ENCODE measurements at places on chromosomes 12 and 14.
A peak's percentile ranks its signal among the peaks of the same experiment; 100 is the strongest.

- no peak for DNase-seq
Observed at GRCh38 chr12:124685689-124686369, 118.4 kb upstream of the NCOR2 start.

- no peak for DNase-seq
Observed at GRCh38 chr14:95258754-95259593, 60.7 kb downstream of the CLMN start.

GRCh38 chr14:24273422-24273998, 2.1 kb upstream of the RABGGTA start:
- no peak for DNase-seq

- no peak for DNase-seq
Observed at GRCh38 chr14:63928744-63929174, 76.0 kb downstream of the SYNE2 start.

DNA sequence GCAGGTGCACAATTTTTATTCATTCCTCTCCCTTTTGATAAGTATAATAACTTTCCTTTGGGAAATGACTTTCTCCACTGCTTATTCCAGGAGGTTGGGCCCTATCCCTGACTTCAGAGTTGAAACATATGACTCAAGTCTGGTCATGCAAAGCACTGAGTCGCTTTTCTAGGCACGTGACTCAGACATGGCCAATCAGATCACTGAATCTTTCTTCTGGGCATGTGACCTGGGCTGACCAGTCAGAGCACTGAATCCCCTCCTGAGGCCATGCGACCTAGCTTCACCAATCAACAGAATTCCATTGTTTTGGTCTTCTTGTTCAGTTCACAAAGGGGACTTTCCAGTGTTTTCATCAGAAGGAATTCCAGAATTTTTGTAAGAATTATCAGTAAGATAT, 377.1 kb upstream of the KITLG start:
- DNase-seq, result no peak

GRCh38 chr14:39050389-39050788, 52.6 kb downstream of the SEC23A start:
- no peak for DNase-seq

GRCh38 chr14:96180043-96180874, 24.4 kb upstream of the BDKRB2 start:
- no peak for DNase-seq

DNA sequence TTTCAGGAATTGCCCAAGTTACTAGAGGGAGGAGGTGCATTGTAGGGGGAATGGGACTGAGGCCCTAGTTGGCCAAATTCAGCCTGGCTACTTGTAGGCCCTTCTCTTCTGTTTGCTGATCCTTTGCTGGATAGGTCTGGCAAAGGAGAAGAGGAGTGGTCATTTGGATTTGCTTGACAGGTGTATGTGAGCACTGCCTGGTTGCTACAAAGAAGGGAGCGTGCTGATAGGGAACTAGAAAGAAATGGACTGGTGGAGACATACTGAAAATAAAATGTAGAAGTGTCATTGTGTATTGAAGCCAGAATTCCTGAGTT, 3.6 kb downstream of the PSMA6 start:
- DNase-seq, result no peak

GRCh38 chr12:2667716-2668440, 126.9 kb upstream of the FKBP4 start:
- no peak for DNase-seq

- DNase-seq, result no peak
Observed at GRCh38 chr12:72677139-72677538, 405.0 kb downstream of the TRHDE start.

- DNase-seq, result no peak
Observed at GRCh38 chr12:56146492-56147460, 5.6 kb upstream of the MYL6B start.

DNA sequence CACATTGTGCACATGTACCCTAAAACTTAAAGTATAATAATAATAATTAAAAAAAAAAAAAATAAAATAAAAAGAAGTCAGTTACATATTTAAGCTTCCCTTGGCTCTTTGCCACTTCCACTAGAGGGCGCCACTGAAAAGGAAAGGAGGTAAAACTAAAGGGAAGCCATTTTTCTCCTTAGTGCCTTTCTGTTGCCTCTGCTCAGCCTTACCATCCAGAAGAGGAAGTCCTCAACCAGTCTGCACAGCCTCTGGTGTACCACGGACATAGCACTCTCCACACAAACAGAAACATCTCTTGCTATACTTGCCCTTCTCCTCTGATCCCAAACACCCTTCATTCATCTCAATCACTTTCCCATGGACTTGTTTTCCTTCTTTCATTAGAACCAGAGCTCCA, 169.0 kb upstream of the EEA1 start:
- peak; percentile 25 for DNase-seq

GRCh38 chr12:55720071-55720564, at the start of gene RDH5:
Gene RDH5 (plus strand): TSS chr12:55720393. CDS start chr12:55721185, 792 bp downstream.
- DNase-seq, result no peak

GRCh38 chr12:52879394-52880351, 25.2 kb downstream of the KRT8 start:
- peak; percentile 37 for DNase-seq

DNA sequence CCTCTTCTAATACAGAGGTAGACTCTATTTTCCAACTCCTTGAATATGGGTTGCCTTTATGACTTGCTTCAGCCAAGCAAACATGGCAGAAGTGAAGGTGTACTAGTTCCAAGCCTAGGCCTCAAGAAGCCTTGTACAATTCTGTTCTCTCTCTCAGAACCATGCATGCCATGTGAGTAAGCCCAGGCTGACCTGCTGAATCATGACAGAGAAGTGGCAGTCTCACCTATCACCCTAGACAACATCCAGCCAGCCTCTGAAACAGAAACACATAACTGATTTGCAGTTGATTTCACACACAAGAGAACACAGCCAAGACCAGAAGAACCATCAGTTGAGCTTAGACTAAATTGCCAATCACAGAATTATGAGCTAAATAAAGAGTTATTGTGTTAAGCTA, 157.2 kb downstream of the GARIN6 start:
- DNase-seq, result no peak

DNA sequence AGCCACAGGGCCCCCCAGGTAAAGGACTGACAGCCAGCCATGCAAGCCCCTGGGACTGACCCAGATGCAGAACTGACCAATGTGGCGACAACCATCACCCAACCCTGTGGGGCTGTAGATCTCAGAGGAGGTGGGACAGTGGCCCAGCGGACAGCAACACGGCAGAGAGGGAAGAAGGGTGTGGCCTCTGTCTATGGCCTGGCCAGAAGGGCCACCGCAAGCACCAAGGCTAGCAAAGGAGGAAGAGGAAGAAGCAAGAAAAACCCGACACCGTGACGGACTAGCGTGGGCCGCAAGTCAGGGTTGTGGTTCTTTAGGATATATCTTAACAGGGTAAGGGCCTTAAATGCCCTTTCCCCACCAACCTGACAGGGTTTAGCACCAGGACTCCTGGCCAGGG, 71.2 kb downstream of the ITPK1 start:
- DNase-seq, result no peak

GRCh38 chr14:69398818-69399210, 322 bp downstream of the SLC39A9 start:
- peak; percentile 28 for DNase-seq

DNA sequence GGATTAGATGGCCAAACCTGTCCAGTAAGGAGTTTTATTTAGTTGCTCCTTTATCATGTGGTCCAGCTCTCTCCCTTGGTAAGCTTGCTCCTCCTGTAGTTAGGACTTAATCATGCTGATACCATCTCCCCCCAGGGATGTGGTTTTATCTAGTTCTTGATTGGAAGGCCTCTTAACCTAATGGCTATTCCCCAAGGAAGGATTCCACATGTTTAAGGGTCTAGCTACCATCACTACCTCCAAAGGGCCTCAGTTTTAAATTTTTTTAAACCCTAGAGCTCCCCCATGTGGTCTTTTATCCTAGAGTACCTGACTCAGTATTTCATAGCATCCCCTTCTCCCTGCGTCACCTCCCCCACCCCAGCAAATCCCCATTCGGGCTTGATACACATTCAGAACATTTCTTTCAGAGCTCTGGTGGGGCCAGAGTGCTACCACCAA, 22.5 kb downstream of the MAP3K12 start:
- no peak for DNase-seq

GRCh38 chr12:4246116-4246515, 27.4 kb upstream of the CCND2 start:
- no peak for DNase-seq

DNA sequence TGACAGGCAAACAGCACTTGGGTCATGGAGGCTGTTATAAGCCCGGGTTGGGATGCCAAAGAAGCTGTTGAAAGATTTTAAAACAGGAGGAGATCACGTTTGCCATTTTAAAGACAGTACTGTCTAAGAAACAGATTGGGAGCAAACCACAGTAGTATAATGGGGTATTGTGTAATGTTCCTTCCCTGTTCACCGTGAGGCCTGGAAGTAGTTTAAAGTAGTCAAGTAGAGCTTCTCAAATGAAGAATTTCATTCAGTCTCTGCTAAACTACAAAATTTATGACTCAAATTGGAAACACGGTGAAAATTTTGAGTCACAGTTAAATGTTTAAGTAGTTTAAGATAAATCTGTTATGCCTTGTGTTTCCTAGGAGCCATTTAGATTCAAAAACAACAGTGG, 35.8 kb downstream of the ATP2A2 start:
- DNase-seq, result no peak

GRCh38 chr14:22419620-22420019, 169.4 kb downstream of the DAD1 start:
- DNase-seq, result no peak

DNA sequence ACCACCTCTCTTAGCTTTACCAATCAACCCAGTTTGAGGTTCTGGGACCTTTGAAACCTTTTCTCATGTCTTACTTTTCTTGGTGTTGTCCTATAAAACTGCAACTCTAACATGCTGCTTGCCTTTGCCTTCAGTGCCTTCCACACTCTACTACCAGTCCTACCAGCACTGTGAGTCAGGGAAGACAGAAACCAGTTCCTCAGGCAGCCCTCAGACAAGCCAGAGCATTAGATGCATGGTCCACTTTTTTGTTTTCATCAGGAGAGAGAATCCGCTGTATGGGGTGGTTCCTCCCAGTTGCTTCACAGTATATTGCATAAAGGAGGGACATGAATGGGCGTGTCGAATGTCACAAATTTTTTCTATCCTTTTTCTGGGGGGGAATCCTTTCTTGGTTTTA, 17.3 kb upstream of the KLRB1 start:
- DNase-seq, result no peak

DNA sequence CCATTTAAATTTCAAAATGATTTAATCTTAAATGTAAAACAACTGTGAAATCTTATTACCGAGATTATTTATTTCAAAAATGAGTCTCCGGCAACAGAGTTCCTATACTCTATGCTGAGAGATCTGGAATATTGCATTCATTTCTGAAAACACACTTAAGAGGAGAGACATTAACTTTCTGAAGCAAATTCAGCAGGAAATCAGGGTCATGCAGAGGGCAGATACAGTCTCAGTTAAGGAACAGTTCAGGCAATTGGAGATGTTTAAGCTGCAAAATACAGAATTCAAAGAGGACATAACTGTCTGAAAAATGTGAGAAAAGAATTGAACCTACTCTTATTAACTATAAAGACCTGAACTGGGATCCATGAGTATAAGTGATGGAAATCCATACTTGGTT, 320.7 kb downstream of the PAWR start:
- DNase-seq, result no peak

DNA sequence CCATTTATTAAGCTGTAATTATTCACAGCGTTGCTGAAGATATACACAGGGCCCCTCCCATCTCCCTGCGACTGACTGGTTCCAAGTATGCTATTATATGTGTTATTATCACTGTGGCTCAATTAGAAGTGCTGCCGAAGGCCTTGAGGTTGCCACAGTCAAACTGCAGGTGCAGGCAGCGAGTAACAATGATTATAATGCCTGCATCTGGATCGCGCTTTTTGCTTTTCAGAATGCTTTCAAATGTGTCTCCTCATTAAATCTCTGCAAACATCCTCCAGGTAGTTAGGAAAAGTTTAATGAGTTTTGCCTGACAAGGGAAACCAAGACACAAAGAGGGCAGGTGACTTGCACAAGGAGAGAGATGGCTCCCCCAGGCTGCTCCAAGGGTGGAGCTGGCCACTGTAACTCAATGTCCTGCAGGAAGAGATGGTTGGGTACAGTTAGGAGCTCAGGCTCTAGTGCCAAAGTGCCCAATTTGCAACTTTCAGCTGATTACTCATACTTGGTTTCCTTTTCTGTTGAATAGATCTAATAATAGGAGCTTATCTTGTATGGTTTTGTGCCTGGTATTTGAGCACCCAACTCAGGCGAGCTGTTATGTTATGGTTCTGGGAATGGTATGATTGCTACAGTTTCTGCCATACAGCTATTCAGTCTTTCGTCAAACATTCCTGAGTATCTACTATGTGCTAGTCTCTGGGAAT, 1.7 kb upstream of the SYNE3 start:
- DNase-seq, result no peak

GRCh38 chr12:27303139-27304111, 29.2 kb upstream of the BMAL2 start:
- no peak for DNase-seq

DNA sequence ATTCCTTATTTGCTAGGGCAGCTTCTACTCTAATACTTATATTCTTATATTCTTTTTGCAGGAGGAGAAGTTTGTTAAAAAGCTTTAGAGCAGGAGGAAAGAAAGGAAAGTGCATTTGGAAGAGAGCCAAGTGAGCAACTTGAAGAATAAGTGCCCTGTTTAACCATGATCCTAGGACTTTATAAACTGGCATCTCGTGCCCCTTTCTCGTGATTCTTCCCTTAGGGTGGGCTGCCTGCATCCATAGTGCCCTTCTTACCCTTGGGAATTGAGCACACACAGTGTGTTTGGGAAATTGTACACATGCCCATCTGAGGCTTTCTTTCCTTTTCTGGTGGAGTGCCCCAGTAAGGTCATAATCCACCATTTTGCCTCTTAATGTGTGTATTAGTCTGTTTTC, 141.9 kb downstream of the NUBPL start:
- DNase-seq, result no peak

DNA sequence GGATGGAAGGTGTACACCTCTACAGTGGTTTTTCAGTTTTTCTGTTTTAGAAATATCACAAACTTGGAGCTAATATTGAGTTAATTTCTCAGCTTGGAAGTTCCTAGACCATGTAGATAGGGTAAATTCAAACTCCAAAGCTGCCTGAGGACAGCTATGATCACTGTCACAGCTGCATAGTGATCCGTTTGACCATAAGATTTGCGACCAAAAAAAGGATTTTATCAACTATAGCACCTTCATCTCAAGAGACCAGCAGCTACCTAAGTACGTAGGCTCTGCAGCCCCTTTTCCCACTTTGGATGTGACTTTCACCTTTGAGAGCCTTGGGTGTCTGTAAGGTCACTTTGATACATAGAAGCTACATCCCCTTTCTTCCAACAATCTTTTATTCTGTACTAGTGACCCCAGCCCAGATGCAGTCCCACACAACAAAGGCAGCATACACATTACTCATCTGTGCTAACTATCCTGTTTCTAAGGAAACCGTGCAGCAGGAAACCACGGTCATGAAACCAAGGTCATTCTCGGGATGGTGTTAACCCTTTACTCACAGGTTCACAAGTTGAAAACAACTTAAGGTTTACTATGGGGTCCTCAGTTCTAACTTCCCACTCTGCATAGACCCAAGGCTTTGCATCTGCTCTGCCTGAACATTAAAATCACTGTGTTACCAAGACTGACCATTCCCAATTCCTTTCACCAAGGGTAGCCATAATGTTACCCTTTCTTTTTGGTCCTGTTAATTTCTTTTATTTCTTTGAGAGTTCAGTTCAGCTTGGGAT, 75.4 kb downstream of the IFT81 start:
- DNase-seq, result no peak

- no peak for DNase-seq
Observed at GRCh38 chr14:48319823-48320222, 644.4 kb upstream of the MDGA2 start.
